ENCODE measurements at places on chromosomes 16 and 17. TPM values are rescaled to one million over a fixed set of nuclear protein-coding genes. Genes with fewer than 3 reads are reported as not detected.

The ZDHHC1 gene
- 6.3 TPM for total RNA-seq

- DNase-seq: no peak
These were observed 7.3 kb downstream of the TMEM208 start for GRCh38 chr16:67234180-67234597.

DNA sequence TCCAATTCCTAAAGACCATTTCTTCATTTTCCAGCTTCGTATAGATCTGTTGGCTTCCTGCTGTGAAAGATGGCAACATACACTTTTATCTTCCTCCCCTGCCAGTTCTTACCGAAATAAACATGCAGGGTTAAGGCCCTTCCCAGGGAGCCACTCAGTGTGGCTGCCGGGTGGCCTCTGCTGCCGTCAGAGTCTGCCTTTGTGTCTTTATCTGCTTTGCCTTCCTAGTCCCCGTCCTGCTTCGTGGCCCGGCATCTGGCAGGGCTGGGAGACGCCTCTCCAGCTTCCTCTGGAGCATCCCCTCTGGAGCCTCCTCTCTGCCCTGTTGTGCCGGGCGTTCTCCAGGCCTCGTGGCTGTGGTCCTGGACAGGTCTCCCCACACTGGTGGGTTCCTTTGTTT lies 30.3 kb upstream of the CAPN15 start:
- DNase-seq: no peak

The ABCC6 gene
- 0.03 TPM for total RNA-seq

The CA10 gene
- not detected for total RNA-seq

The KRT222 gene
- 3.1 TPM for total RNA-seq

DNA sequence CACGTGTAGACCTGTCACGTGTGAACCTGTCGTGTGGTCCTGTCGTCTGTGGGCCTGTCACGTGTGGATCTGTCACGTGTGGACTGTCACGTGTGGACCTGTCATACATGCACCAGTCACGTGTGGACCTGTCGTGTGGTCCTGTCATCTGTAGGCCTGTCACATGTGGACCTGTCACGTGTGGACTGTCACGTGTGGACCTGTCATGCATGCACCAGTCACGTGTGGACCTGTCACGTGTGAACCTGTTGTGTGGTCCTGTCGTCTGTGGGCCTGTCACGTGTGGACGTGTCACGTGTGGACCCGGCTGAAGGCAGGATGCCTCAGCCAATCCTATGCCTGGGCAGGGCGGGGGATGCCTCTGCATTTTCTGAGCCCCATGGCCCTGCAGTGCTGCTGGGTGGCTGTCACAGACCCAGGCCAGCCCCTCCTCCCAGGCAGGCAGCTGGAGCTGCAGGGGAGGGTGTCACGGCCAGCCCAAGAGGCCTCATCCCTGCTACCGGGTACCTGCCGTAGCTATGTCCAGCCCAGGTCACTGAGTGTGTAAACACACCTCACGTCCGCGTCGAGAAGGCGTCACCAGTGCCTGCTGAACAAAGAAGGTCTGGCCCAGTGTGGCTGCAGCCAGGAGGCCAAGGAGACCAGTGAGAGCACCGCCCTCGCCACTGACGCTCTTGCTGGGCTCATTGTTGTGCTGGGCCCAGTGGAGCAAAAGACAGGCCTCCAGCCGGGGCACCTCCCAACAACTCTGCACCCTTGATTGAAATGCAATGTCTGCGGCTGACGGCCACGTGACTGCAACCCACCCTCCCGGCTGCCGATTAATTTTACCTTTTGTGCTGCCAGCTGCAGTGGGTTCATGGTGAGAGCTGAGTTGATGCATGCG lies 18.6 kb upstream of the ACSF3 start:
- no peak for DNase-seq

GRCh38 chr17:81998691-81999438 lies 21.4 kb downstream of the ASPSCR1 start:
- no peak for DNase-seq

DNA sequence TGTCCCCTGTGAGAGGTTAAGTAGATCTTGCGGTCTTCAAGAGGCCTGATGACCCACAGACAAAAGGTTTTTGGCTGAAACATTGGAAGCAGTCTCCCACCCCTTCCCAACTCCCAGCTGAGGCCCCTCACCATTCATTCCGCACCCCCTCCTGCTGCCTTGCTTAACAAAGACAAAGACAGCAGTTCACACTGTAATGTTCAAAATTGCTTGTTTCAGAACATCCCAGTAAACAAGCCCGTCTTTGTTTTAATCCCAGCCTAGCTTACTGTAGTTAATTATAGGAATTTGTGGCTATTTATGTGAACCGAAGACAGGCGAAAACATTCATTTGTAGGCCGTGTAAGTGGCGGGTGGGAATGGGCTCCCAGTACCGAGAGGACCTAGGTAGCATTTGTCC lies 55.7 kb downstream of the IRX5 start:
- no peak for DNase-seq

DNA sequence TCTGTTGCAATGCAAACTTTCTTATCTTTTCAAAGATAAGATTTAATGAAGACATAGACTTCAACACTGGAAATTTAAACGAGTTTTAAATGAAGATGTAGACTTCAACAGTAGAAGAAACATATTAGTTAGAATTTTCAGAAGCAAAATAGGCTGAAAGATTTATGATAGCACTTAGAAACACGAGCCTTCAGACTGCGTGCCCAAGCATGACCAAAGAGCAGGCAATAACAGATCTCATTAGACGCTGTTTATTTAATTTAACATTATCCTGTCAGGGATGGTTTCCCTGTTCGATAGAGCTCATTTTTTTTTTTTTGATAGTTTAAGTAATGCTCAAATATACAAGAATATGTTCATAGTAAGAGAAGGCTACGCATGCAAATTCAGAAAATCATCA lies 604.7 kb upstream of the SOX9 start:
- no peak for DNase-seq

The MT1G gene
- total RNA-seq: not detected

- DNase-seq: no peak
These were observed 7.4 kb downstream of the ZNF750 start for GRCh38 chr17:82832411-82832810.

DNA sequence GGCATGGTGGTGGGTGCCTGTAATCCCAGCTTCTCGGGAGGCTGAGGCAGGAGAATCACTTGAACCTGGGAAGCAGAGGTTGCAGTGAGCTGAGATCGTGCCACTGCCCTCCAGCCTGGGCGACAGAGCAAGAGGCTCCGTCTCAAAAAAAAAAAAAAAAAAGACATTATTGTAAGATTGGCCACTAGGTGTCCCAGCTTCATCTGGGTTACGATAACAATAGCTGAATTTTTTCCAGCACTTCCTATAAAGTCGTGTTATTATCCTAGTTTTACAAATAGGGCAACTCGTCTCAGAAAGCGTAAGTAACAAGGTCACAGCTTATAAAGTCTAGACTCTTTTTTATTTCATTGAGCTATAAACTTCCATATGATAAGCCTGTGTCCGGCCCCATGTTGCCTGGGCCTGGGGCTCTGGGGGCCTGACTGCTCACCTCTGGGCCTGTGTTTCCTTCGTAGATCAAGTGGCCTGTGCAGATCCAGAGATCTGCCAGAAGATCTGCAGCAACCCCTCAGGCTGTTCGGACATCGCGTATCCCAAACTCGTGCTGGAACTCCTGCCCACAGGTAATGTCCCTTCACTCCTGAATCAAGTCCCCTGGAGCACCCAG lies 60.5 kb downstream of the SLC5A11 start:
- DNase-seq: peak; percentile 23

Measured in Caki2 (cell line).